Tongue (tissue), 3 donors: ENCODE measurements at places on chromosomes 6 and 20. TPM values are rescaled to one million over a fixed set of nuclear protein-coding genes. Genes with fewer than 3 reads are reported as not detected.

- no peak for DNase-seq
Measured at GRCh38 chr6:109117346-109118035, 22.2 kb downstream of the CEP57L1 start.

TMEM181 gene
- 26.3 TPM for total RNA-seq

PAX1 gene
- total RNA-seq, result 4.1 TPM

DDX43 gene
- 1.1 TPM for total RNA-seq

DNA sequence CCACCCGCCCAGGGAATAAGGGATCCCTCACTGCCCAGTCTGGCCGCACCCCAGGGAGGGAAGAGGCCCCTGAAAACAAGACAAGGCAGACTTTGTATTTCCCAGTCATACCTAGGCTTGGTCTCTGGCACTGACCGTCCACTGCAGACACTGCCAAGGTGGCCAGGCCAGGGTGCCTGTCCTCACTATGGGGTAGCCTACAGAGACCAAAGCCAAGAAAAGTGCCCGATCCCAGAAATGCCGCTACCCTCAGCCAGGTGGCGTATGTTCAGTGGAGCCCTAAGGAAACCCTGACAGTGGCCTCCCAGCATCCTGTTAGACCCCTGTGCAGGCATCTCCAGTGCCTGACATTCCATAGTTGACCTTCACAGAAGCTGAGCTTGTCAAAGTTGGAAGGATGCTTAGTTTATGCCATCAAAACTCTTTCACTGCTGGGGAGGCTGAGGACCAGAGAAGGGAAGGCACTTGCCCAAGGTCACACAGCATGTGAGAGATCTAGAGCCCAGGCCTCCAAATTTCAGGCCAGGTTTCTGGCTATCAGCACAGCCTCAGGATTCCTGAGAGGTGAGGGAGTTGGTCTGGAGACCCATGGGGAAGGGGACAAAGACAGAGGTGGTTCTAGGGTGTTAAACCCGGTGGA, 2.5 kb downstream of the SCRT2 start:
- no peak for DNase-seq
